ENCODE measurements at places on chromosomes 4 and X.

- DNase-seq = no peak
These were observed 31.2 kb upstream of the MSANTD1 start for GRCh38 chr4:3217771-3218170.

- no peak for DNase-seq
These were observed 73.5 kb downstream of the WDR19 start for GRCh38 chr4:39255871-39256270.

DNA sequence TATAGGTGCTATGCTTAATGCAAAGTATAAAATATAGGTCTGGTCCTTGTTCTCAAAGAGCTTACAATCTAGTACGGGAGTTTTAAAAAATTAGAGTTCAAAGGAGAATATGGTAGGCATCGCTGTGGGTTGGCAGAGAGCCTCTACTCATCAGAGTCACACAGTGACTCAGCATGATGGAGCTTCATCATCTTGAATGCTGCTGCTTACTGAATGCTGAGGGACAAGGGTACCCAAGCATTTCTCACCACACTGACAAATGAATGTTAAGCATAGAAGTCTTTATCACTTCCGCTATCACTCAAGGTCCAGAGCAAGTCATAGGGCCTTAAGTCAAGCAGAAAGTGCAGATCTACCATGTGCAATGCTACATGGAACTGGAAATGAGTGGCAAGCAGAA is 268.6 kb upstream of the IGFBP7 start:
- no peak for DNase-seq

DNA sequence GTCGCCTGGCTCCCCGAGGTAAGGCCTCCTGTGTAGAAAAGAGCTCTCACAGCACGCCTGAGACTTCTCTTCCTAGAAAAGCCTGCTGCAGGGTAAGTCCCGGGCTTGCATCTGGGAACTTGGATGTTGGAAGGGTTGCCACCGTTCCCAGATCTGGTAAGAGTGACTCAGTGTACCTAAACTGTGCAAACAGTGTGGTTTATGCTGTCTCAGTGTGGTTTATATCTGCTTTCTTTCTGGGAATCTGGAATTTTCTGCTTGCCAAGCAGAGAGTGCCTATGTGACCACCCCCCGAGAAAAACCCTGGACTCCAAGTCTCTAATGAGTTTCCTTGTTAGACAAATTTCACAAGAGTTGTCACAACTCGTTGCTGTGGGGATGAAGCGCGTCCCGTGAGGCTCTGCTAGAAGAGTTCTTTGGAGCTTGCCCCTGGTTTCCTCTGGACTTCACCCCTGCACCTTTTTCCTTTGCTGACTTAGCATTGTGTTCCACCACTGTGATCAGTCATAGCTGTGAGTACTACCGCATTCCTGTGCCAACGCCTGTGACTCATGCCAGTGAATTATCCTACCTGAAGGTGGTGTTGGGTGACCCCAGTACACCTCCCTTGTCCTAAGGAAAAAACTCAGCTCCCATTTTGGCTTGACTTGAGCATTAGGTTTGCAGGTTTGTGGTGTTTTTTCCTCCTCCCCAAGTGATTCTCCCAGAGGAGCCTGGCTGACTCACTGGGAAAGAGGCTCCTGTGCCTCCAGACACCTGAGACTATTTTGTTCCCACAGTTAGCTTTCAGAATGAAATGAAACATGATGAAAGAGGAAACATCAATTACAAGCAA is 14.5 kb downstream of the SLC2A9 start:
- DNase-seq = no peak

- DNase-seq = no peak
These were observed 168.7 kb downstream of the NR3C2 start for GRCh38 chr4:148273501-148273986.

- DNase-seq = no peak
These were observed 31.4 kb downstream of the DOK7 start for GRCh38 chr4:3494462-3494871.

- no peak for DNase-seq
These were observed 104.9 kb downstream of the FAM13A start for GRCh38 chr4:88952081-88952480.

- no peak for DNase-seq
These were observed 48.8 kb downstream of the IGFBP7 start for GRCh38 chr4:57061395-57061794.

DNA sequence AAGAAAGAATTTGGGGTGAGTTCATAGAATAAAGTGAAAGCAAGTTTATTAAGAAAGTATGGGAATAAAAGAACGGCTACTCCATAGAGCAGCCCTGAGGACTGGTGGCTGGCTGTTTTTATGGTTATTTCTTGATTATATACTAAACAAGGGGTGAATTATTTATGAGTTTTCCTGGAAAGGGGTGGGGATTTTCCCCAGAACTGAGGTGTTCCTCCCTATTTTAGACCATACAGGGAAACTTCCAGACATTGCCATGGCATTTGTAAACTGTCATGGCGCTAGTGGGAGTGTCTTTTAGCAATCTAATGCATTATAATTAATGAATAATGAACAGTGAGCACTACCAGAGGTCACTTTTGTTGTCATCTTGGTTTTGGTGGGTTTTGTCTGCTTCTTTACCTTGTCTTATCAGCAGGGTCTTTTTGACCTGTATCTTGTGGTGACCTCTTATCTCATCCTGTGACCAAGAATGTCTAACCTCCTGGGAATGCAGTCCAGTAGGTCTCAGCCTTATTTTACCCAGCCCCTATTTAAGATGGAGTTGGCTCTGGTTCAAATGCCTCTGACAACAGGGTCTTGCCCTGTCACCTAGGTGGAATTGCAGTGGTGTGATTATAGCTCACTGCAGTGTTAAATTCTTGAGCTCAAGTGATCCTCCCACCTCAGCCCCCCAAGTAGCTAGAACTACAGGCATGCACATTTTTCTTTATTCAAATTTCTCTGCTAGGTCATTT is 27.1 kb downstream of the RAPGEF2 start:
- DNase-seq = no peak

DNA sequence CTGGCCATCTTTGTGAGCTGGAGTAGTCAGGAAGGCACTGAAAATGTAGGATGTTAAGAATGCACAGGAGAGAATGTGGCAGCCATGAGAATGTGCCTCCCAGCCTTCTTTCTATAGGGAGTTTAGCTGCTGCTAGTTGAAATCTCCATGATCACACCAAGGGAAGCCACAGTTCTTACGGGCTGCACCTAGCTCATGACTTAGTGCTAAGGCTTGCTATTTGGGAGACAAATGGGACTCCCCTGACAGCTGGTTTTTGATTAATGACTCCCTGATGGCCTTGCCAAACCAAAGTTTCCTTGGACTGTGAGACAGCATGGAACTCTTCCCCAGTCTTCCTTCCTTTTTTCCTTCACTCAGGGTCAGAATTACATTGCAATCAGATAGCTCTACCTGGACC is 9.2 kb downstream of the CTSO start:
- no peak for DNase-seq

DNA sequence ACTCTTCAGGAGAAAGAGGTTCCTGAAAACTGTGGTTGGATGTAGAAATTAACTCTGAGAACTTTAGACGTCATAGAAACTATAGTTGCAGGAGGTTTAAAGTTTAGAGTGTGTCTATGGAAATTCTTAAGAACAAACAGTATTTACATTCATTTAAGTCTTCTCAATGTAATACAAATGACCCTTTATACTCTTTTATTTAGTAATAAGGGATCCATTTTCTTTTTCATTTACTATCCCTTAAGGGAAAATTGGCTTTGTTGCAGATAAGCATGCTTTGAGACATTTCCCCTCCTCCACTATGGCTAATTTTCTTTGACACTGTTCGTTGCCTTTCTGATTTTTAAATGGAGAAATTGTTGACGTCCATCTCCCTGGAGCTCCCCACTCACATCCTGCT is 96.4 kb downstream of the POLA1 start:
- DNase-seq = no peak

DNA sequence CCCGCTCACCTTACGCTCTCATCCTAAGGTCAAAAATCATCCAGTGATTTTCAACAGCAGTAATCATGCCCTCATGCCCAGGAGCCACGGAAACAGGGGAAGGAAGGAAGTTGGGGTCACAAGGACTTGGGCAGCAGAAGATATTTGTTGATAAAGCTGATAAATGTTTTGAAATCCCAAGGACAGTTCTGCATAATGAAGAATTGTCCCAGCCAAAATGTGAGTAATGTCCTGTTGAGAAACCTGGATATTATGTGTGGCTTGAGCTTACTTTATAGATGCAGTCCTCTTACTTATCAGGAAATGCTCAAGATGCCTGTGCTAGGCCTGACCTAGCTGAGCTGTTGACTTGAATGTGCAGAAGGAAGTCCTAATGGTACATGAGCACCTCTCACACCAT is 263.0 kb upstream of the ZFP42 start:
- no peak for DNase-seq

GRCh38 chr4:54543088-54543795 is 114.5 kb upstream of the KIT start:
- no peak for DNase-seq

- no peak for DNase-seq
These were observed at the start of gene UGT2A3 for GRCh38 chr4:68951078-68951805. UGT2A3 (minus strand) TSS chr4:68951804; CDS start chr4:68951760, 44 bp downstream.

GRCh38 chr4:4734425-4734824 is 125.0 kb upstream of the MSX1 start:
- no peak for DNase-seq

GRCh38 chrX:96906741-96907140 is 23.0 kb downstream of the RPA4 start:
- DNase-seq = no peak

GRCh38 chr4:120591038-120591437 is 331.5 kb downstream of the PRDM5 start:
- DNase-seq = no peak

GRCh38 chr4:38131371-38132091 is 171.3 kb downstream of the PTTG2 start:
- peak; percentile 29 for DNase-seq

DNA sequence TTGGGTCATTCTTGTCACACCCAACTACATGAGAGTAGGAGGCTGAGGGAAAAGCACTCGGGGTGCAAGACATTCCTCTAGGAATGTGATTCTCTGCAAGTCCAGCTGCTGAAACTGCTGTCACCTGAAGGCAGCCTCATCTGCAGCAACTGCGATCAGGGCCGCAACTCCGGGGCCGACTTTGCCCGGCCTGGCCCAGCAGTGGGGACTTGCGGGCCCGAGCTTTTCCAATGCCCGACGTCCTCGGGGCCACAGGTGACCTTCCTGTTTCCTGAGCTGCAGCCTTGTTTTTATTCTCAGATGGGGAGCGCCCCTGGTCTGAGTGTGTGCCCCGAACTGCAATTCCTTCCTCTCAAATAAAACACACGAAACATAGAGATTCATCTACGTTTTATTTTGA is 104.7 kb upstream of the NKX1-1 start:
- DNase-seq = no peak

GRCh38 chr4:152348670-152349069 is 187.2 kb downstream of the FBXW7 start:
- no peak for DNase-seq

DNA sequence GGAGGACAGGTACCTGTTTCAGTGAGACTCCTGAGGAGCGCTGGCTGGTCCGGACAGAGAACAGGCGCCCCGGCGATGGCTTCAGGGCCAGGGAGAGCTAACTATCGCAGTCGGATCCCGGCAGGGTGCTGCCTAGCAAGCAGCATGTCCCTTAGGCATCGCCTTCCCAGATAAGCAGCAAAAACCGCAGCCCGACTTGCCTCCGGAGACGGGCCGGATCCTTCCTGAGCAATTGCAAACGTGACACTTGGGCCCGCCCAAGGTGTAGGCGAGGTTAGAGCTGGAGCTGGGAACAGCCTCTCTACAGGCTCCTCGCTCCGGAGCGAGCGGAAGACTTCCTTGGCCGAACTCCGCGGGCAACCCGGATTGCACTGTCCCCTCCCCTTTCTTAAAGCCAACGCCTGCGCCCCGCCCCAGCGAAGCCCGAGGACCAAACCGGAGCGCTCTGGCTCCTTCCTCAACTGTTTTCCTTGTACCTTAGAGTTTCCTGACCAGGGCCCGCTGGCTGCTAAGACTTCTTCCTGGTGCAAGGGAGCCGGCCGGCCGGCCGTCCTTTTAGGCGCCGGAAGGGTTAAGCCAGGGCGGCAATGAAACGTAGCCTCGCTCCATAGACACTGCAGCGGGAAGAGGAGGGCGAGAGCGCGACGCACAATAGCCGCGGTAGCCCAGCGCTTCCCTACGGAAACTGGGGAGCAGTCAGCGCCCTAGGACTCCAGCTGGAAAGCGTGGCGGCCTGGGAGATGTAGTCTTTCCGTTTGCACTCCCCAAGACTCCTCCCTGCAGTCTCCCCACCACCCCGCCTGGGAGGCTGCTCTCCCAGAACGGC is at the start of gene OPHN1:
Gene OPHN1 (minus strand): TSS at position 341 of the 826 bp plus-strand sequence. CDS start 475 bp downstream, outside the sequence.
- DNase-seq = no peak

- no peak for DNase-seq
These were observed 3.3 kb downstream of the IL13RA1 start for GRCh38 chrX:118730500-118731247.

- DNase-seq = no peak
These were observed 41.8 kb upstream of the CEP135 start for GRCh38 chr4:55906989-55907388.

GRCh38 chr4:23881052-23881501 is 8.8 kb downstream of the PPARGC1A start:
- no peak for DNase-seq

DNA sequence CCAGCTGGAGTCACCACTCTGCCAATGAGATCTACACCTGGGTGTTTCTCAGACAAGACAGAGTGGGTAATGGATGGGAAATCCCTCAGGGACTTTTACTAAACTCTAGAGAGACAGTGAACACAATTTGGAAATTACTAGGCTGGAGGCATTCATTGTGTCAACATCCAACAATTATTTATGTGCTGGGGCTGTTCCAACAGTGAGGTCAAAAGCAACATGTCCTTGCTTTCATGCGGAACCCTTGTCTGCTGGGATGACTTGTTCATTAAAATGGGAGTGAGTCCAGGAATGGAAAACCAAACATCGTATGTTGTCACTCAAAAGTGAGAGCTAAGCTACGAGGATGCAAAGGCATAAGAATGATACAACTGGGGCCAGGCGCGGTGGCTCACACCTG is 54.0 kb downstream of the DRD5 start:
- no peak for DNase-seq

GRCh38 chrX:53075011-53075410 is 7.2 kb upstream of the TSPYL2 start:
- DNase-seq = no peak

- no peak for DNase-seq
These were observed 2.1 kb upstream of the STS start for GRCh38 chrX:7145454-7145853.

GRCh38 chrX:54030329-54030728 is 13.9 kb downstream of the PHF8 start:
- no peak for DNase-seq

GRCh38 chrX:73785493-73785892 is 222.5 kb downstream of the CHIC1 start:
- DNase-seq = no peak

- DNase-seq = no peak
These were observed 142.7 kb upstream of the NLGN4X start for GRCh38 chrX:6371353-6371752.
